ENCODE measurements at places on chromosomes 12 and 14.

GRCh38 chr12:105212438-105212837, 23.5 kb downstream of the APPL2 start:
- no peak for DNase-seq

DNA sequence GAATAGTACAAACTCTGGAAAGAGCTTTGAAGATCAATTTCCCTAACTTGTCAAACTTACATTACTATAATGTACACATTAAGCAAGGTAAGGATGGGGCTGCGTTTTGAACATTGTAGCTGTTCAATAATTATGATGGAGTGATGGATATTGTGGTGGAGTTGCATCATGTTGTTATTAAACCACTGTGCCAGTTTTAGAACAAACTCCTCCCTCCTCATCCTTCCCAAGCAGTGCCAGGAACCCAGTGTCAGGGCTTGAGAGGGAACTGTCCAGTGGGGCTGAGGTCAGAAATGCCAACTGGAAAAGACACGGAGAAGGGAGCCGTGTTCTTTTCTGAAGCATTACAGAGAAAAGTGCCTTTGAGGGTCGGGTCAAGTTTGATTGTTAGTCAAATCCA, 31.9 kb upstream of the PAPOLA start:
- DNase-seq, result no peak

DNA sequence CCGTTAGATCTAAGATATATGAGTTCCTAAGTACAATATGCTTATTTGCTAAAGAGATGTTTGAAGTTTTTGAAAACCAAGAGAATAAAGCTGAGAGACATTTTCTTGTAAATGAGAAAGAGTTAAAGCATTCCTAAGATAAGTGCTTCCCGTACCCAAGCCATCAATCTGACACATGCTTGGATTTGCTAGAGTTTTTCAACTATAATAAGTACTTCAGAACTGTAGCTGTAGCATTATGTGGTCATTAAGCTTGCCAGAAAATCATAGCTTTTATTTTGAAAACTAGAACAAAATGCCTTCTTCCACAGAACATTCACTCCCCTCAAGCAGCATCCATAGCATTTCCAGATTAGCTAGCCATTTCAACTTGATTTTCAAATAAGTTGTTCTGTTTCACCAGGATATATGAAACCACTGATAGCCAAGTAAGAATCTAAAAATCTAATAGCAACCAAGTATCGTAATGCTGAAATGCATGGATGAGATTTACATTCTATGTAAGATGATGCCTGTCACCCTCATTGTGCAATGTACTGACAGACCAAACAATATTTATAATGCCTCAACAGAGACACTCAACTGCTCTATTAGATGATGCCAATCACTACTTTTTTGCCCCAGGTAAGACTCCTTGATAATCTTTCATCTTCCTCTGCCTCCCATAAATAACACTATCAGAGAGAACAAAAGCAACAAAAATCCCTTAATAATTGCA, 8.0 kb downstream of the SNW1 start:
- no peak for DNase-seq

- no peak for DNase-seq
These were observed 61.0 kb upstream of the PELI2 start for GRCh38 chr14:56057071-56057741.

- no peak for DNase-seq
These were observed 58.0 kb downstream of the RASSF8 start for GRCh38 chr12:26016516-26016915.

DNA sequence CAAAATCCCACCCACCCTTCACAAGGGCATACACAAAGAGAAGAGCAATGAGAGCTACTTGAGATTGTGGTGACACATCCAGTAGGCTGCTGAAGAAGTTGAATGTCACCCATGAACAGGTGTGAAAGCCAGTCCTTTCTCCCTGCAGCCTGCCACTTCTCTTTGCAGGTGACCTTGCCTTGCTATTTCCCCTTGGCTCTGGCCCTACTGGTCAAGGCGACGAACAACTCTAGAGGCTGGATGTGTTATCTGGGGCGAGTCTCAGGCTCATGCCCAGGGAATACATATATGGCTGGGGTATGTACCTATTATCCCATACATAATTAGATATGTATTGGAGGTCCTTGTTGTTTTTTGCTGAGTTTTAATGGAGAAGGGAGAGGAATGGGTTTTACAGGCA, 70.2 kb upstream of the EGLN3 start:
- no peak for DNase-seq

DNA sequence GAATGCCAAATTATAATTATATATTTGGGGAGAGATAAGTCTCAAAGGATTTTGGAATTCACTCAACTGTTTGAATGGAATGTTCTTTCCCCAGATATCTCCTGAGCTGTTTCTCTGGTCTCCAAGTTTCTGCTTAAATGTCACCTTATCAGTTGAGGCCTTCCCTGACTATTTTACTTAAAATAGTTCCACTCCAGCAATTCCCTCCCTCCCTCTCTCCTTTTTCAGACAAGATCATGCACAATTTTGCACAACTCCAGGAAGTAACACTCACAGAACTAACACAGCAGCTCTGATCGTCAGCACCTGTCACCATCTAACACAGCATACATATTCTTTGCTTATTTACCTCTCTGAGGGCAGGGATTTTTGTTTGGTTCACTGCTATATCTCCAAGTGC, 12.5 kb downstream of the BTG1 start:
- DNase-seq, result no peak

GRCh38 chr12:28145216-28145615, 45.0 kb upstream of the CCDC91 start:
- DNase-seq, result no peak

DNA sequence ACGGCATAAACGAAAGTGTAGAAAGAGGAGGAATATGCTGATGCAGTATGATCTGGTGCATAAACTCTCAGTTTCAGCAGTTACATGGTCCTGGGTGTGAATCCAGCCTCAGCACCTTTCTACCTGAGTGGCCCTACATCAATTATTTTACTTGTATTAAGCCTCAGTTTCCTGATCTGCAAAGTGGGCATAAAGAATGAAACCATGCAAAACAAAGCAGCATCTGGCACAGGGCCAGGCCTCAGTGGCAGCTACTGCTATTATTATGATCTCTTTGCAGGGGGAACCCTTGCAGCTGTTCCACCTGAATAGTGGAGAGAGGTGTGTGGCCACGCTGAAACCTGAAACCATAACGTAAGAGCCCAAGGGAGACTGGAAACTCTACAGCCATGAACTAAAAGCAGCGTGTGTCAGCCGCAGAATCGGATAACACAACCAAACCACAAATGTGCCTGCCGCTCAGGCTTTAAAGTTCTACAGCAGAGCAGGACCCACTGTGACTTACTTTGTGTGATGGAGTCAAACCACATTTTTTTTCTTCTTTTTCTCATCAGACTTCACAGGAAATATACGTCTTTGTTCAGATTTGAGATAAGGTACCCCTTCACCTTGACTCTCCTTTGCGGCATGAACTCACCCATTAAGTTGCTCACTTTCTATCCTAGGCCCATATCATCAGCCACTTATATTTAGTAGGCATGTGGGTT, 29.2 kb upstream of the FOS start:
- peak; percentile 41 for DNase-seq

DNA sequence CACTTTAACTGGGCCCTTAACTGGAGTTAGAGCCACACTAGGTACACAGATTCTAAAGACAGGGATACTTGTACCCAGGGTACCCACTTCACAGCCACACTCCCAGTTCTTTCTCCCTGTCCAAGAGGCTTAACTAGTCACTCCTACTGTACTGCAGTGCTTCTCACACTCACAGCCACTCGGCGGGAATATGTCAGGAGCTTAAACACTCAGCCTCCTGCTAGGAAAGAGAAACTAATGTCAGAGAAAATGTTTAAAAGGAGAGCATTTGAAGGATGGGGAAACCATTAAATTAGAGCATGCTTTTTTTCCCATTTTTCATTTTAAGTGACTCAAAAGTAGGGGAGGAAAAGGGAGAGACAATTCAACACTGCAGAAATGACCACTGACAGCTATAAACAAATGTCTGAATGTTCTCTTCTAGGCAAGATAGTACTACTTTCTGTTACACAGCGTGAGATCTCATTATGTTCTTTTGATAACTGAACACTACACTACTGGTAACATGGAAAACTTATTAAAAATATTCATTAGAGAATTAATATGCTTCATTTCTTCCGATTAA, 22.9 kb upstream of the MDM1 start:
- DNase-seq, result no peak

DNA sequence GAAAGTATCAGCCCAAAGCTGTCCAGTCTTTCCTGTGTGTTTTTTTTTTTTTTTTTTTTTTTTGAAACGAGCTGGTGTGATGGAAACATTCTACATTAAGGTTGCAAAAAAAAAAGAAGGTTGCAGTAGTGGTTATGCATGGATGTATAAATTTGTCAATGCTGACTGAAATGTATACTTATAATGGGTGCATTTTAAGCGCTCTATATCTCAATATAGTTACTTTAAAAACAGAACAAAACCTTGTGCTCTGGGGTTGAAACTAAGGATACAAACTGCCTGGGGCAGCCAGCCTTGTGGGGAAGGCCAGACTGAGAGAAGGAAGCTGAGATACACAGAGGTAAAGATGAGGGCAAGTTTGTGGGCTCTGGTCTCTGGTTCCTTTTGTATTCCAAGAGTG, 87.3 kb upstream of the RMST start:
- no peak for DNase-seq

GRCh38 chr14:70358631-70359030, 852 bp downstream of the COX16 start:
- DNase-seq, result no peak

- no peak for DNase-seq
These were observed 400.7 kb downstream of the NUAK1 start for GRCh38 chr12:105738051-105738450.

DNA sequence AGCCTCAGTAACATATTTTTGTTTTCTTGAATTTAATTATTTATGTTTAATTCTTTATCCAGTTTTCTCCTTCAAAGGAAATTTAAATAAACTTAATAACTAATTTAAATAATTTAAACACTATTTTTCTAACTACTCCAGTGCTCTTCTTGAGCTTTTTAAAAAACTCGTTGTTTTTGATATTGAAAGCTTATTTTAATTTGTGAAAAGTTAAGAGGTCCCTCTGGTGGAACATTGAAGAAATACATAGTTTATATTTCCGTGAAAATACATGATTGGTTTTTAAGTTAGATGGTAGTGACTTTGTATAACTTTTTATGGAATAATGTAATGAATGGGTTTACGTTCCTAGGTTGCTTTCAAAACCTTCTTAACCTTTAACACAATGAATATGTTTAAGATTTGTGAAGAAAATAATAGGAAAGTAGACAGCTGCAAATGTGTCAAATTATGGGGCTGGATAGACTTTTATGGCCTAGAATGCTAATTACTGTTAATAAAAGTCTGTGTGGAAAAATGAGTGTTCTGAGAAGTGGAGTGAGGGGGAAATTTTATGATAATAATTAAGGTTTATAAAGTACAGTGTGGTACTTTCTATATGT, 45.9 kb upstream of the MSRB3 start:
- no peak for DNase-seq

DNA sequence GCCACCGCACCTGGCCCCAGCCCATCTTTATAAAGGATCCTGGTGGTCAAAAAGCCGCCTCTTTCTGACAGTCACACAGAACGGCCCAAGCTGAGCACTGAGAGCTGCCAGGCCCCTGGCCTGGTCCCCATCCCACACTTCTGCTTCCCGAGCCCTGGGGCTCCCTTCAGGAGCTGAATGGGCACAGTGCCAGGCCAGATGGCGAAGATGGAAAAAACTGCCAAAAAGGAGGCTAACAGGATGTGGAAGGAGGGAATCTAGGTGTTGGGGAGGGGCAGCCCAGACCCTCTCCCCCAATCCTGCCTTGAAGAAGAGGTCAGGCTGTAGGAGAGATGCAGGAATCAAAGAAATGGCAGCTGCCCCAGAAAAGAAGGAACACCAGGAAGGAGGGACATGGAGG, 5.0 kb downstream of the LPAR5 start:
- DNase-seq, result no peak

DNA sequence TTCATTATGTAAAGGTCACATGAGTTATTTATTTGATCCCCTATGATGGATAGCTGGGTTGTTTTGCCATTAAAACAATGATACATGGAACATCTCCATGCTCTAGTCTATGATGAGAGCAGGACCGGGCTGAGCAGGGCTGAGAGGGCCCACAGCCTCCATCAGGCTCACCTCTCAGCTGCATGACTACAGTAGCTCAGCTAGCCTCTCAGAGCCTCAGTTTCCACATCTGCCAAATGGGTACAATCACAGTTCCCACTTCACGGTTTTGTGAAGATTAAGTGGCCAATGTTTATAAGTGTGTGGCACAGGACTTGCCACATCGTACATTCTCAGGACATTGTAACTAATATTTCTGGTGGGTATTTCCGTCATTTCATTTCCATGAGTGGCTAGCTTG, 19.9 kb upstream of the MYL2 start:
- DNase-seq, result no peak

DNA sequence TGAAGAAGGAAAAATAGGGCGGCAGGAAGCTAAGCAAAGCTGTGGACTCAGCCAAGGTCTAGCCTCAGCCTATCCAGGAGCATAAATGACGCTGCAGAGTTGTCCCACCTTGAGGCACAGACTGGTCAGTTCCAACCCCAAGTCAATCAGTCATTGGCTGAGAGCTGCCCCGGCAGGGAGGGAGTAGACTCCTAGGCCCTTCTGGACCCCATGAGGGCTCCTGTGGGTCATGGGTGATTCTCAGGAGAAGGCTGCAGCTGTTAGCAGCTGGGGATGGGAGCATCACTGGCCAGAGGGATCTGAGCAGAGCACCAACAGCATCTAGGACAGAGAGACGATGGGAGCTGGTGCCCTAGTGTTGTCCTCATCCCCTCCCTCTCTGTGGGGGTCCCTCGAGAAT, 51.8 kb upstream of the ESRRB start:
- no peak for DNase-seq

Measured in lower lobe of right lung (tissue), 2 donors.